NCI-H1436 (cell line): ENCODE measurements at places on chromosomes 7 and 10.

DNA sequence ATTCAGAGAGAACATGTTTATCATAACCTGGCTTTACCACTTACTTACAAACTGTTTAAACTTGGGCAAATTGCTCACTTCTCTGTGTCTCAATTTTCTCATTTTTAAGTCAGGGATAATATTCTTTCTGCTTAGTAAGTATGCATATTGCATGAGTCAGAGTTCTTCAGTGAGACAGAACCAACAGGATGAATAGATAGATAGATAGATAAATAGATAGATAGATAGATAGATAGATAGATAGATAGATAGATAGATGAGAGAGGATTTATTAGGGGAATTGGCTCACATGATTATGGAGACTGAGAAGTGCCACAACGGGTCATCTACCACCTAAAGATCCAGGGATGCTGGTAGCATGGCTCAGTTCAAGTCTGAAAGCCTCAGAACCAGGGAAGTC lies 15.7 kb upstream of the SMIM30 start:
- no peak for DNase-seq

DNA sequence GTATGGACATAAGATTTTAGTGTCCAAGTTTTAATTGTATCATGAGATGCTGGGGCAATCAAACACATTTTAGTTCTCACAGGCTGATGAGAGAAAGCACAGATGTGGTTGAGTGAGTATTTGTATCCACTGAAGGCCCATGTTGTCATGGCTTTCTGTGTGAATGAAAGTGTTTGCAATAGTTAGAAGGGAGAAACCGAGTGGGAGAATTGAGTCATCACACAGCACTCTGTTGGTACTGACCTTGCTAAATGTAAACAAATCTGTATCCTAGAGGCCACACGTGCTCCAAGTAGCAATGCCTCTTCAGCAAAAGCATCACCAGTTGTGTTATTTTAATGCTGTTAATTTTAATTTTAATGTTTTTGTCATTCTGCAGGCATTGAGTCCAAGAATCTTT lies 121.2 kb downstream of the EMX2 start:
- no peak for DNase-seq

DNA sequence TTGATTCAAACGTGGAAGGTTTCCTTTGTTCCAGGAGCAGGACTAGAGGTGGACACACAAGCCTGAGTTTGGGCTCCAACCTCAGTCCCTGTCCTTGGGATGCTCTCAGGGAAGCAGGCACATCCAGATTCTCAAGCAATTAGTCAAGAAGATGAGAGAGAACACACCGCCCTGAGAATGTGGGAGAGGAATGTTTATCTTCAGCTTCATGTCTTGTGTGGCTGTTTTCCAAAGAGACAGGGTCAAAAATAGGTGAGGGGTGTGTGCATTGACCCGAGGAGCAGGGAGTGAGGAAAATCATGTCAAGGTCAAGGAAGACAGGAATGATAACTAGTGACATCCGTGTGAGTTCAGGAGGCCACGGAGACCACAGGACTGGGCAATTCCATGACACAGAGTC lies 472.2 kb upstream of the C7orf33 start:
- DNase-seq = no peak

DNA sequence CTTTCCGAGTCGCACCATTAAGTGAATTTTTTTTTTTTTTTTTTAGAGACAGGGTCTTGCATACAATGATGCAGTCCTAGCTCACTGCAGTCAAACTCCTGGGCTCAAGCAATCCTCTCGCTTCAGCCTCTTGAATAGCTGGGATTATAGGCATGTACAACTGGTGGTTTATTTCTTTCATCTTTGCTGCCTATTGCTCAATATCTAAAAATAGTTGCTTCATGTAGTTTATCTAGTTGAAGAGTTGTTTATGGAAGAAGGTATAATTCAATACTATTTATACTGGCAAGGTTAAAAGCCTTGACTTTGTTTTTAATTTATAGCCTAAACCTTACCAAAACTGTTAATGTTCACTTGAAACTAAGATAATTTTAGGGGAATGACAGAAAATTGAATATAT lies 66.9 kb downstream of the SEMA3D start:
- DNase-seq = no peak

- no peak for DNase-seq
Observed at GRCh38 chr10:128892005-128892404, 575.0 kb upstream of the MGMT start.

DNA sequence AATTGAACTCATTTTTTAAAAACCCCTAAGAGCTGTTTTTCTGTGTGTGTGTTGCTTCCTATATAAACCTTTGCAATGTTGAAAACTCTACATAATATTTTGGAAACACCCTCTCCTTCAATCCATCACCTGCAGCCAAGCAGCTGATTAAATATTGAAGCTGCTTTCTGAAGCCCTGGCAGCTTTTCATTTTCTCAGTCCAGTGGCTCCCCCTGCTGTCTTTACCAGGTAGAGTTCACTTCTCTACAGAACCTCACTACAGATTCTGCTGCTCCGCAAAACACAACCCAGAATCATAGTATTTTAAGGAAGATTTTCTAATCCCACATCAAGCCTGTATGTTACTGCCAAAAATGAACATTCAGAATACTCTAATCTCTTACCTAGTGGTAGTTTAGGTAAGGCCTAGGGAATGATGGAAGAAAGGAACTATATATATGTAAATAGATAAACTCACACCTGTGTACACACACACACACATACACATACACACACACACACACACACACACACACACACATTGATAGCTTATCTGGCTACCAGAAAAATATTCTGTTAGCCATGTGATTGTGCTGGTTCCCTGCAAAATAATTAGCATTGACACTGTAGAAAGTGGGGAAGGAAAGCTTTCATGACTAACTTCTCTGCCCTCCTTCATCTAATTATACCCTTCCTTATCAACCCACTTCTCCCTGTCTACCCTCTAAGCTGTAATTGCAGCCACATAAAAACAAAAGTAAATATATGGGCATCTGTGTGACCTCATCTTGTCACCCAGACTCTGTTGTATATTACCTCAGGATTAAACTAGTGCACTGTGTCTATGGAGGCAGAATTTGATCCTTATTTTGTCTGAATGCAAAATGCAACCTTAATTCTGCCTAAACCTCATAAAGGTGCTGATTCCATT lies 229.5 kb upstream of the FZD1 start:
- peak; percentile 70 for DNase-seq

GRCh38 chr10:133094286-133094685 lies 6.6 kb downstream of the ADGRA1 start:
- DNase-seq = no peak

- no peak for DNase-seq
Observed at GRCh38 chr10:87960230-87960629, 96.8 kb downstream of the PTEN start.

GRCh38 chr10:86188326-86188725 lies 178.3 kb downstream of the GRID1 start:
- no peak for DNase-seq

- no peak for DNase-seq
Observed at GRCh38 chr10:121248266-121248665, 350.0 kb downstream of the FGFR2 start.

DNA sequence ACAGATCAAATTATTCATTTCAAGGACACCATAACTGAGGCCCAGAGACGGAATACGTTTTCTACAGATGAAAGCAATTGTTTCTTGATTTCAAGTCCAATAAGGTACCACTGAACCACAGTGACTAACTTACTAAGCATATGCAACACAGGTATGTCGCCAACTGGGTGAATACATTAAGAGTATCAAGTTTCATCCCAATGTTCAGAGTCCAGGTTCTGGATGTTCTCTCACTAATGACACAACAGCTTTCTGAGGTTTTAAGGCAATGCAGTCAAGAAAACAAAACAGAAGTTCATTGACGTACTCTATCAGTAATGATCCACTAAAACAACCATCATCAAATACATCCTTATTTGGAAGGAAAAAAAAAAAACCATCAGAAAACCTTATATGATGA lies 35.8 kb downstream of the NSUN6 start:
- no peak for DNase-seq

DNA sequence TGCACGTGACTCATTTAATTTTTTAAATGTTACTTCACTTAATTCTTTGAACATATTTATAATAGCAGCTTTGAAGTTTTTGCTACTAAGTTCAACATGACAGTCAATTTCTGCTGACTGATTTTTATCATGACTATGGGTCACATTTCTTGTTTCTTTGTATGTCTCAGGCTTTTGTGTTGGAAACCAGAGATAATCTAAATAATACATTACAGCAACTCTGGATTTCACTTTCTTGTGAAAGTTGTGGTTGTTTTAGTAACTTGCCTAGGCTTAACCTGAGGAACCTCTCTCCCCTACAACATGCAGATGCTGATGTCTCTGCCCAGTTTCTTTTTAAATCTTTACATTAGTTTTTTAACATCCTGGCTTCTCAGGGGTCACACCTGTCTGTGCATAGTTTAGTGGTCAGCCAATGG lies 180.8 kb downstream of the CCDC71L start:
- DNase-seq = no peak

GRCh38 chr10:58856508-58857240 lies 319.8 kb upstream of the PHYHIPL start:
- no peak for DNase-seq
